Naive thymus-derived CD8-positive, alpha-beta T cell (primary cell): ENCODE measurements at places on chromosomes 7 and 10. TPM values are rescaled to one million over a fixed set of nuclear protein-coding genes. Genes with fewer than 3 reads are reported as not detected.

MKX gene
- total RNA-seq, result not detected

MUC12 gene
- total RNA-seq, result not detected

BNIP3 gene
- 42.1 TPM for total RNA-seq

SYT15 gene
- 1.6 TPM for total RNA-seq

SMO gene
- not detected for total RNA-seq

BICC1 gene
- not detected for total RNA-seq

GJD4 gene
- total RNA-seq, result not detected

TFEC gene
- 0.96 TPM for total RNA-seq

VKORC1L1 gene
- 7.8 TPM for total RNA-seq

SLC13A1 gene
- total RNA-seq, result not detected

RBP4 gene
- total RNA-seq, result not detected

GIMAP5 gene
- 364 TPM for total RNA-seq

NRCAM gene
- total RNA-seq, result 42.9 TPM

ZNF248 gene
- total RNA-seq, result 18.8 TPM

KLF14 gene
- total RNA-seq, result not detected

TTYH3 gene
- 13.7 TPM for total RNA-seq

NPVF gene
- total RNA-seq, result not detected

FBXL13 gene
- 2.5 TPM for total RNA-seq

DYDC2 gene
- not detected for total RNA-seq

CABCOCO1 gene
- not detected for total RNA-seq

NPSR1 gene
- total RNA-seq, result not detected

TSPAN12 gene
- not detected for total RNA-seq

GRID2IP gene
- 2.6 TPM for total RNA-seq

VWDE gene
- 4.0 TPM for total RNA-seq

UCN3 gene
- total RNA-seq, result not detected

FRAT1 gene
- total RNA-seq, result 19.1 TPM

CLEC2L gene
- not detected for total RNA-seq

ANKRD30A gene
- total RNA-seq, result not detected

NAT16 gene
- total RNA-seq, result not detected

EFCAB10 gene
- not detected for total RNA-seq

FFAR4 gene
- total RNA-seq, result not detected

CDH23 gene
- 10.2 TPM for total RNA-seq
